Dermis blood vessel endothelial cell (primary cell): ENCODE measurements at places on chromosomes 3 and 15. TPM values are rescaled to one million over a fixed set of nuclear protein-coding genes. Genes with fewer than 3 reads are reported as not detected.

DNA sequence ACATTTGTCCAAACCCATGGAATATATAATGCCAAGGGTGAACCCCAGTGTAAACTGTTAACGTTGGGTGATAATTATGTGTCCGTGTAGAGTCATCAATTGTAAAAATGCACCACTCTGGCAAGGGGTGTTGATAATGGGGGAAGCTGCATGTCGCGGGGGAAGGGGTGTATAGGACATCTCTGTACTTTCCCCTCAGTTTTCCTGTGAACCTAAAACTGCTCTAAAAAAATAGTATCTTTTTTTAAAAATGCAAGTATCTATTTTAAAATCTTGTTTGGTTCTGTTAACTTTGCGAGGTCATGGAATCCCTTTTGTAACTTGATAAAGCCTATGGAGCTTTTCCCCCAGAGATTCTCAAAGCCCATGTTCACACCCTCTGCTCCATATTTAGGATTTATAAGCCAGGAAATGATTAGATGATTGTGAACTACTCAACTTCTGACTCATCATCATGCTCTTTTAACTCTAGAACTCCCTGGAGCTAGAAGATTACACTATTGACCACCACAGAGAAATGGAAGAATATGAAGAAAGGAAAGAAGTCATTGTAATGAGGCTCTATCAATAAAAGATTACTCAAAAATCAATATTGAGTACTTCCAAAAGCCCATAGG, 56.1 kb upstream of the C3orf49 start:
- DNase-seq = no peak

GRCh38 chr3:105700575-105700974, 168.2 kb downstream of the CBLB start:
- DNase-seq = no peak

DNA sequence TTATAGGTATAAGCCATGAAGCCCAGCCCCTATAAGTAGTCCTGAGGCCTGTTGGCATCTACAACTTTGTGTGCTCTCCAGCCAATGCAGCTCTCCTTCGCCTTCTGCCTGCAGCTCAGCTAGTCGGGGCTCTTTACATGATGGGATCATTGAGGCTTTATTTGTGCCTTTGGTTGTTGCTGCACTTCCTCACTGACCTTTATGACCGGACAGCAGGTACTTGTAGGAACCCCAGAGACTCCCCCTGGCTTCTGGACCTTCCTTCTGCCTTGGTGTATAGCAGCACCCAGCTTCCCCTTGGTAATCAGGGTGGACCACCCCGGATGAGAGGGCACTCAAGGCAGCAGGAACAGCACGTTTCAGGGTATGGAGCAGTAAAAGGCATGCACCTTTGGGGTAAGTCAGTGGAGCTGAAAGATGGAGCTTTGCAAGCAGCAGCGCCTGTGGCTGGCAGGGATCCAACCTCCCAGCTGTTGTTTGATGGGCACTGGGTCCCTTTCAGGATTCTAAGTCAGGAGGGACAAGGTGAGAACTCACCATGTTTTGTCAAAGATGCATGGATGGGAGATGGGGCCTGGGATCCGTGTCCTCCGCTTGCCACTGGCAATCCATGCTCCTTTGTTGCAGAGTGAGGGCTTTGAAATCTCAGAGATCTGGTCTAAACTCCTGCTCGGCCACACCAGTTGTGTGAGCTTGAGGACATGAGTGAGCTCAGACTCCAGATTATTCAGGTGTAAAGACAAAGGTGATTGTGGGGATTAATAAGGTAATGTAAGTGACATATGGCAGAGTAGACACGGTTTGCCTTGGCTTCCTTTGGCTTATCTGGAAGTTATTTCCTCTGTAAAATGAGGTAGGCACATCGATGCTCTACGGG, 65.1 kb upstream of the KLF13 start:
- no peak for DNase-seq

DNA sequence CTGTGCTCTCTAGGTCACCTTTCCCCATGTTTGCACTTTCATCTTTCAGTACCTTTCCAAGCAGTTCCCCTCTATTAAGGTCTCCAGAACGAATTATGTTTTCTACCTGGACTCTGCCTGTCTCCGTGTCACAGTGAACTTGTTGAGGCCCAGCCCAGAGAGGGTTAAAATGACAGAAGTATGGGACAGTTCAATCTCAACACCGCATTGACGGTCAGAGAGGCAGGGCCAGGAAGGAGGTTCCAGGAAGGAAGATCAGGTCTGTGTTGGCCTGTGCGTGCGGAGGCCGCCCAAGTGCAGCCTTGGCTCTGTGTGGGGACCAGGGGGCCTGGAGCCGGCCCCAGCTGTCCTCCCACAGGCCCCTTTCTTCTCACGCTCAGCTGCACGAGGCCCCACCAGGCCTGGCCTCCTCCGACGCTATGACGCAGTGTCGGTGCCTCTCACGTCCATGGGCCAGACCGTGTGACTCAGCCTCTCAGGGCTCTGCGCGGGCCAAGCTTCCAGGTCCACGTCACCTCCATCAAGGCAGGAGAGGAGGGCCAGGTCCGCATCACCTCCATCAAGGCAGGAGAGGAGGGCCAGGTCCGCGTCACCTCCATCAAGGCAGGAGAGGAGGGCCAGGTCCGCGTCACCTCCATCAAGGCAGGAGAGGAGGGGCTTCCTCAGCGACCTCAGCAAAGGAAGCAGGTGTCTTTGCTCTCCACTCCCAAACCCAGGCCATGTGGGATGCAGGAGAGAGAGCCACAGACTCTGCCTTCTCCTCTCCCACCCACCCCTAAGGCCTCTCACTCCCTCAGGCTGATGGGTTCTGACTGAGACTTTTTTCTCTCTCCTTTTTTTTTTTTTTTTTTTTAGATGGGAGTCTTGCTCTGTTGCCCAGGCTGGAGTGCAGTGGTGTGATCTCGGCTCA, 83.1 kb downstream of the CPN2 start:
- peak; percentile 68 for DNase-seq

DNA sequence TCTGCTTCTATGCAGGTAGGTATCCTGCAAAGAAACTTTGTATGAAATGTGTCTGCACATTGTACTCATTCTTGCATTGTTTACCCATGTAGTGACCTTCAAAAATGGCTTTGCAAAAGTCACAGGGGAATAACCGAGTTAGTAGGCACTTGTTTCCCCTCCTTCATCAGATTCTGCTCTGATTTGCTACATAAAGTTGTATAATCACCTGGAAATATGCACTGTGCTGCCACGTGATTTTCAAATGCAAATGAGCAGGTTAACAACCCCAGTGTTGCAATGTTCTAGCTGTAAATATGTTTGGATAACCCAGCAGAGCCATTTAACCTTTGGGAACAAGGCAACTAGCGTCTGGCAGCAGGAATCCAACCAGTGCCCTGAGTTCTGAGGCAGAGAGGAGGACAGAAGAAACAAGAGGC, at the start of gene KNG1:
TSS of gene KNG1 (plus strand) at position 321 of the 419 bp plus-strand sequence. CDS start 184 bp downstream, outside the sequence.
- no peak for DNase-seq

- no peak for DNase-seq
Observed at GRCh38 chr15:83356501-83357399, 72.3 kb upstream of the BNC1 start.

GRCh38 chr3:10741891-10742671, 73.9 kb upstream of the SLC6A11 start:
- DNase-seq = no peak

DNA sequence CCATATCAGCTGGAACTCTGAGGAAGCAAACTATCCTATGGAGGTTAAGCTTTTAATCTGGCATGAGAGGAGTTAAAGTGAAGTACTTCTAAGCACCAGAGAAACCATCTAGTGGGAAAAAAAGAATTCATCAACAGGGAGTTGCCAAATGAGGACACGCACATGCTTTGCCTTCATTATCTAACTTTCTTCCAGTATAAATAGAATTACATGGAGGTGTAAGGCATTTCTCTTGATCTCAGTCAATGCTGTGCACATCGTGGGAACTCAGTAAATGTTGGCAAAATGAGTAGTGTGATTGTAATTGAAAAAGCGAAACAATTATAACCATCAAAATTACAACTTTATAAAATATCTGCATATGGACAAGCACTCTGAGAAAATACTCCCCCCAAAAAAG, 8.0 kb upstream of the GSK3B start:
- DNase-seq = no peak

DNA sequence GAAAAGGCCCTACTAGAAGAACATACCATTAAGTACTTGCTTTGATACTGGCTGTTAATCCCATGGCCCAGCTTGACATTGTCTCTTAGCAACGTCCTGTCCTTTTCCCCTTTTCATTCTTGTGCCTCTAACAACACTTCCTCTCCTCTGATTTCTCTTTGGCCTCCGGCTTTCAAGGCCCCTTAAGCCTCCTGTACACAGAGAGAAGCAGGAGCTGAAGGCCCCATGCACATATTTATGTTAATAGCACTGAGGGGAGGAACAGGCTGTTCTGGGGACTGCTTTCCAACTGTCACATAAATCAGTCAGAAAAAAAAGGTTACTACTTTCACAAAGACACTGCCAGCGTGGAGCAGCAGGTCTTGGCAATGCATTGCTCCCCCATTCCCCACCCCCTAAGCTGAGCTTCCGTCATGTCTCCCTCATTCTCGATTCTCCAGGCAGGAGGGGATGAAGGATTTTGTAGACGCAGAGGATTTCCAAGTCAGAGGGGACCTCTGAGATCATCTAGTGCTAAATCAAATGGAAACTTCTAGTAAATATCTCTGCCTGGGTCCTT, 257.4 kb upstream of the ADAMTS9 start:
- peak; percentile 80 for DNase-seq

DNA sequence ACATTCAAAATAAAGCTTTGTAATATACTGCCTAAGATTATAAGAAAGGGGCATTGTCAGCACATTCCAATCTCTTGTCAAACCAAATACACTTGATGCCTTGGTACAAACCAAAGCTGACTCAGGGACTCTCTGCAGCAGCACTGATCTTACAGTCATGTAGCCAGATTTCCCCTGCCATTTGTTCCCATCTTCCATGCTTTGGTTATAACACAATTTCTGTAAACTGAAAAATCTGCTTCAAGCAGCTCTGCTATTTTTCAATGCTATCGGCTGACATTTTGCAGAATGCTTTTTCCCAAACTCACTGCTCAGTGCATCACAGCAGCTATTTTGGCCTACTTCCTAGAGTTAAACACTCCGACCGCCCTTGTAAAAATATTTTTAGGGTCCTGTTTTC, 18.2 kb downstream of the PLOD2 start:
- DNase-seq = peak; percentile 54

- no peak for DNase-seq
Observed at GRCh38 chr15:68666812-68667450, 88.1 kb downstream of the CORO2B start.

DNA sequence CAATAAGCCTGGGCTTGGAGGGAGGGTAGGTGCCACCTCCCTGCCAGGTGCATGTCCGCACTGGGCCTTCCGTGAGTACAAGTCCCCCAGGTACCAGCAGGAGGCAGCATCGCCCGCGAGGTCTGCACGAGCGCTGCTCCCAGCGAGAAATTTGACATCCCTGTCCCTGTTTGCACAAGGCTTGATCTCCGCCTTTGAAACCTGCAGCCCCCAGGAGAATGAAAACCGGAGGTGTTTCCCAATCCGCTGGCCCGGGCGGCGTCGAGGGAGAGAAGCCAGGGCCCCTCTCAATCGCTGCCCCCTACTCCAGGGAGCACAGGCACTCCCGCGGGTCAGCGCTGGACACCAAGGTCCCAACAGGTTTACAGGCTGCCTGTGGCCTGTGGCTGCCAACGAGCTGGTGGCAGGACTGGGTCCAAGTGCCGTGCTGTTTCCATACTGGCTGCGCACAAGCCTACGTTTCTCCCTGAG, 961 bp downstream of the HAPLN3 start:
- peak; percentile 70 for DNase-seq

DNA sequence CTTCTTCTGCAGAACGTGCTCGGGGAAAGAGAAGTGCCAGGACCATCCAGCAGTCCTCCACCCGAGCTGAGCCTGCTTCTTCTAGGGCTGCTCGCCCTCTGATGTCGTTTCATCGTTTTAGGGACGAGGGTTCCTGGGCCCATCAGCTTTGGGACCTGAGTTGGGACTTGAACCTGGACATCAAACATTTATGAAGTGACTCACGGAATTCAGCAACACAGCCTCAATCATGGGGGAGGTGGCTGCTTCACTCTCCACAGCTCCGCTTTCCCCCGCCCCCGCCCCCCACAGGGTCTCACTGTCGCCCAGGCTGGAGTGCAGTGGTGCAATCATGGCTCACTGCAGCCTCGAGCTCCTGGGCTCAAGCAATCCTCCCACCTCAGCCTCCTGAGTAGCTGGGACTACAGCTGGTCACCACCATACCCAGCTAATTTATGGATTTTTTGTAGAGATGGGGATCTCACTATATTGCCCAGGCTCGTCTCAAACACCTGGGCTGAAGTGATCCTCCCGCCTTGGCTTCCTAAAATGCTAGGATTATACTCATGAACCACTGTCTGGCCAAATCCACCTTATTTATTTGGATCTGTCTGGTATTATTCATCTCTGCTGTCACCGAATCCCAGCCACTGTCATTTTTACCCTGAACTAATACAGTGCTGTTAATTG, 725 bp upstream of the SCAMP2 start:
- no peak for DNase-seq

- DNase-seq = peak; percentile 21
Observed at GRCh38 chr3:45773714-45774449, 22.5 kb downstream of the SLC6A20 start.

GRCh38 chr3:46996689-46997452, 17.4 kb downstream of the NBEAL2 start:
- DNase-seq = no peak

GRCh38 chr3:51539291-51539941, 897 bp downstream of the RAD54L2 start:
- peak; percentile 74 for DNase-seq

- no peak for DNase-seq
Observed at GRCh38 chr3:142846779-142847577, 41.9 kb downstream of the PCOLCE2 start.

DNA sequence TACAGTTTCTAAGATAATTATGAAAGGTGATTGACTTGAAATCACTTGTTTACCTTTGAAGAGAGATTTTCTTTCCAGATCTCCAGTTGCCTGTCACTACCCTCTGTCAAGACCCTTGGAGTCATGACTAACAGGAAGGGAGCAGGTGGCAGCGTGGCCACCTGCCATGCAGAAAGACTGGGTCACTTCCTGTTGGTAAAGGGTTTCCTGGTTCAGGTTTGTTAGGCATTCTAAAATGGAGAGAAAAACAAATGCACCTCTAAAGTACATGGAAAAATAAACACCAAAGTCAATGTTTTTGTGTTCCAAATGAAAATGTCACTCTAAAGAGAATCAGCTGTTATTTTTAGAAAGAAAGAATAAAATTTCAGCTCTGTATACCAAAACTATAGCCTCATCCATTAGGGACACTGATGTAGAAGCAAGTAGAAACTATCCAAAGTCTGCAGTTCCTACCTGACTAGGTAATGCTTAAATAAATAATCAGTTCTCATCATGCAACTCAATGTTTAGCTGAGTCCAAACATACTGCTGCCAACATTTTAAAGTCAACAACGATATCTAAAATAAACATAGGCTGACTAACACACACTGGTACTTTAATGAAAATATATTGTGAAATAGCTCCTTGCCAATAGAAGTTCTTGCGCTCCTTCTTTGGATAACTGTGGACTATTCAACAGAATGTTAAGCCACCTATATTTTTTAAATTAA, 23.9 kb upstream of the TM4SF1 start:
- peak; percentile 23 for DNase-seq

Gene CYP8B1
- not detected in 2 replicates for total RNA-seq

Gene GPR62
- not detected in 2 replicates for total RNA-seq

Gene B3GALNT1
- 21.7 and 23.7 TPM in 2 replicates for total RNA-seq
